NCI-H1105 (cell line): ENCODE measurements at places on chromosomes 3 and 15.
A peak's percentile ranks its signal among the peaks of the same experiment; 100 is the strongest.

DNA sequence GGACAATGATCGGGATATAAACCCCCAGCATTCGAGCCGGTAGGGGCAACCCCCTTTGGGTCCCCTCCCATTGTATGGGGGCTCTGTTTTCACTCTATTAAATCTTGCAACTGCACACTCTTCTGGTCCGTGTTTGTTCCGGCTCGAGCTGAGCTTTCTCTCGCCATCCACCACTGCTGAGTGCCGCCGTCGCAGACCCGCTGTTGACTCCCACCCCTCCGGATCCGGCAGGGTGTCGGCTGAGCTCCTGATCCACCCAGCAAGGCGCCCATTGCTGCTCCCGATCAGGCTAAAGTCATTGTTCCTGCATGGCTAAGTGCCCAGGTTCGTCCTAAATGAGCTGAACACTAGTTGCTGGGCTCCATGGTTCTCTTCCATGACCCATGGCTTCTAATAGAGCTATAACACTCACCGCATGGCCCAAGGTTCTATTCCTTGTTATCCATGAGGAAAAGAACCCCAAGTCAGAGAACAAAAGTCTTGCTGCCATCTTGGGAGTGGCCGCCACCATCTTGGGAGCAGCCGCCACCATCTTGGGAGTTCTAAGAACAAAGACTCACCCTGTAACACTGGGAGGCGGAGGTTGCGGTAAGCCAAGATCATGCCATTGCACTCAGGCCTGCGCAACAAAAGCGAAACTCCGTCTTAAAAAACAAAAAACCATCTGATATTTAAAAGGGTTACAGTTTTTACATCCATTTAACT, 11.2 kb upstream of the EHHADH start:
- no peak for DNase-seq

DNA sequence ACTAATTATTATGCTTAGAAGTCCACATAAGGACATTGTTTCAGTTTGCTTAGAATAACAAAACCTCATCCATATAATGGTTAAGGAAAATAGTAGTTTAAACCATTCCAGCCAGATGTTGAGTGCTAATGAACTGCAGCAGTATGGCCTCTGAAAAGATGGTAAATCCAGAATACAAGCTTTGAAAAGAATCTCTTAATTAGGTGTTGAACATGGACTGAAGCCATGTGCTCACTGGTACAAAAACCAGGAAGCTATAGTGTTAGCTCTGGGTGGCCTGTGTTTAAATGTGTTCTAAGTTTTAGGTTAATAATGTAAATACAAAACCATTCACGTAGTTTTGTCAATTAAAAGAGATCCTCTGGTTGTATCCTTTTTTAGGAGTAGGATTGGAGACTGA, 78.2 kb downstream of the GALK2 start:
- no peak for DNase-seq

- no peak for DNase-seq
Observed at GRCh38 chr3:149180057-149180573, 41.5 kb downstream of the CP start.

DNA sequence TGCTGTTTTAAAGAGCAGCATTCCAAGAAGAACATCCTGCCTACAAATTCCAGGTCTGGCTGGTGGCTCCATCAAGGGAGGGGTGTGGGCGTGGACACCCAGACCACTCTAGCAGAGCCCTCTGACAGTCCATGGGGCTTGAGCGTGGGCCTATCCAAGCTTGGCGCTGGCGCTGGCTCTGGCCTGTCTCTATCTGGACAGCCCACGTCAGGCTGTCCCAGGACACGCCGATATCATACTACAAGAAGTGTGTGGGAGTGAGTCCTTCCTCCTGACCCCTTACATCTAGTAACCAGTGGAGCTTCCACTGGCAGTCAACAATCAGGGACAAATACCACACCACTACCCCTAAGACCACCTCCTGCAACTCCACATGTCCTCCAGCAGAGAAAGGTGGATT, 17.1 kb upstream of the DUSP7 start:
- no peak for DNase-seq

- no peak for DNase-seq
Observed at GRCh38 chr3:86481031-86481430, 509.9 kb downstream of the VGLL3 start.

GRCh38 chr3:139121513-139122220, 77.0 kb upstream of the PRR23C start:
- DNase-seq: no peak

GRCh38 chr15:31977812-31978661, 52.3 kb upstream of the CHRNA7 start:
- DNase-seq: peak; percentile 26

DNA sequence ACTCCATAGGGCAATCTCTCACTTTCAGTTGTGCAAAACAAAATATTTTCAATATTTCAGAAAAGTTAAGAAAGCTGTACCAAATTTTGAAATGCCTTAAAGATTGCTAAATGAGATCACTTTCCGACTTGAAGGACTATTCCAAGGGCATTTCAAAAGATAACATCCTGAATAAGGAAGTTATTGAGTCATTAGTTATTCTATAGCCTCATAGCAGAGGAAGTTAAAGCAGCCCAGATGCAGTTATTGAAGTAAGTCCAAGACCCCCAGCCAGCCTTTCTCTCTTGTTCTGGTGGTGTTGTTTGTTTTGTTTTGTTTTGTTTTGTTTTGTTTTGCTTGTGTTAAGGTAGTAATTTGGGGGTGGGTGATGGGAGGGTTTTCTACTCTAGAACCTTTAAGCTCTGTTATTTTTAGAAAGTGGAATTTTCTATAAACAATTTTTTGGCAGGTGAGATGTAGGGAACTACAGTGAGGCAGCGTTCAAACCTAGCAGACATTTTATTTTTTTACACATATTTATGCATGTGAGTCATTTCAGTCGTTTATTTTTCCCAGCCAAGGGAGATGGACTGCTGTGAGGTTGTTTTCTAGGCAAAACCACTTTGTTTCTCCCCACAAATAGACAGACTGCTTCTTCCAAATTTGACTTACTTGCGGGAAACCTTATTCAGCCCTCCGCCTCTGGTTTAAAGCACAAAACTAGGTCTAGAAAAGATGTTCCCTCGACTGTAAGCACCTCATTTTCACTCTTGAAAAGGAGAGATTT, 216.3 kb upstream of the ARPP21 start:
- no peak for DNase-seq
